ENCODE measurements at places on chromosomes 3 and 15. TPM values are rescaled to one million over a fixed set of nuclear protein-coding genes. Genes with fewer than 3 reads are reported as not detected.

GRCh38 chr3:184282941-184283340 is 7.1 kb downstream of the ECE2 start:
- H3K36me3 ChIP-seq, result no peaks in the 10 kb centered on the region
- no peak for DNase-seq
- no peak overlapping the region for H3K4me3 ChIP-seq
- no peak overlapping the region for H3K27ac ChIP-seq
- H3K27me3 ChIP-seq, result peaks cover 15% of the 10 kb centered on the region

GRCh38 chr15:38905632-38906031 is 341.0 kb upstream of the RASGRP1 start:
- no peak for DNase-seq
- H3K27ac ChIP-seq, result no peak overlapping the region
- no peaks in the 10 kb centered on the region for H3K4me1 ChIP-seq
- H3K36me3 ChIP-seq, result no peaks in the 10 kb centered on the region
- no peaks in the 10 kb centered on the region for H3K27me3 ChIP-seq
- H3K4me3 ChIP-seq, result no peak overlapping the region

GRCh38 chr3:64174328-64174727 is 50.9 kb downstream of the PRICKLE2 start:
- no peak for DNase-seq
- H3K27me3 ChIP-seq, result no peaks in the 10 kb centered on the region
- H3K27ac ChIP-seq, result no peak overlapping the region
- H3K4me1 ChIP-seq, result peaks cover 19% of the 10 kb centered on the region

DNA sequence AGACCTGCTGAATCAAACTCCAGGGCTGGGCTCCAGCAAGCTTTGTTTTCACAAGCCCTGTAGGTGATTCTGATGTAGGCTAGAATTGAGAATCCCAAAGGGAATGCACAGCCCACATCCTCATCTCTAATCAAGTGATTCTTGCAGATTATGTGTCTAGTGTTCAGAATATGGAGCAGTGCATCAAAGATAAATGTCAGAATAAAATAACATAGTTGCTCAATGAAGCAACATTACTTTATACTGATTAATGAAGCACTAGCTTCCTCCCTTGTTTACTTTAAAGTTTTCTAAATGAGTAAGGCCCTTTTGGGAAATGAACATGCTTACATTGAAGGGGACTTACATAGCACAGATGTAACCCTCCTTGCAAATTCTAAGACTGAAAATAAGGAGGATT is 39.2 kb downstream of the NUP210 start:
- no peaks in the 10 kb centered on the region for H3K36me3 ChIP-seq
- no peaks in the 10 kb centered on the region for H3K27me3 ChIP-seq
- no peak for DNase-seq
- no peak overlapping the region for H3K4me3 ChIP-seq
- no peak overlapping the region for H3K27ac ChIP-seq

GRCh38 chr3:96266395-96267190 is 547.8 kb upstream of the EPHA6 start:
- no peaks in the 10 kb centered on the region for H3K27me3 ChIP-seq
- no peak overlapping the region for H3K27ac ChIP-seq
- no peak overlapping the region for H3K4me3 ChIP-seq
- H3K36me3 ChIP-seq, result no peaks in the 10 kb centered on the region

DNA sequence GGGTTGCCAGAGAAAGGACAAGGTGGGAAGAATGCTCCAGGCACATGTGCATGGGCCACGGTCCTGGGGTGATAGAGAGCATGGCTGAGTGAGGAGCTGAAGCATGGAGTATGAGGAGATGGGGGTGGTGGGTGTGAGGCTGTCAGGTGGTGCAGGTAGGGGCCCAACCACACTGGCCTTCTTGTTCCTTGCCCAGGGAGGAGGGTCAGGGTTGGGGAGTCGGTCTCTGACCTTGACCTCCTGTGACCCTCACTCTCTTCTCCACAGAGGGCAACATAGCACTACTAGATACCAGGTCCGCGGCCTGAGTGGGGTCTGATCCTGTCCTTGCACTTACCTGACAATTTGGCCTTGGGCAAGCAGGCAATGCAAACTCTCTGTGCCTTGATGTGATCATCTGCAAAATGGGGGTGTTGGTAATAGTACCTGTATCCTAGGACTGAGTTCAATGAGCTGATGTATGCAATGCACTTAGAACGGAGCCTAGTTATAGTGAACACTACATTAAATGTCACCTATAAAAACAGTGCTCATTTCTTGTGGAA is 75.2 kb downstream of the EEFSEC start:
- no peaks in the 10 kb centered on the region for H3K36me3 ChIP-seq
- DNase-seq, result no peak
- no peak overlapping the region for H3K27ac ChIP-seq
- H3K27me3 ChIP-seq, result no peaks in the 10 kb centered on the region

- DNase-seq, result no peak
- peaks cover 20% of the 10 kb centered on the region for H3K4me1 ChIP-seq
- no peaks in the 10 kb centered on the region for H3K36me3 ChIP-seq
- H3K4me3 ChIP-seq, result no peak overlapping the region
Observed at GRCh38 chr3:30347679-30348216, 258.7 kb upstream of the TGFBR2 start.

DNA sequence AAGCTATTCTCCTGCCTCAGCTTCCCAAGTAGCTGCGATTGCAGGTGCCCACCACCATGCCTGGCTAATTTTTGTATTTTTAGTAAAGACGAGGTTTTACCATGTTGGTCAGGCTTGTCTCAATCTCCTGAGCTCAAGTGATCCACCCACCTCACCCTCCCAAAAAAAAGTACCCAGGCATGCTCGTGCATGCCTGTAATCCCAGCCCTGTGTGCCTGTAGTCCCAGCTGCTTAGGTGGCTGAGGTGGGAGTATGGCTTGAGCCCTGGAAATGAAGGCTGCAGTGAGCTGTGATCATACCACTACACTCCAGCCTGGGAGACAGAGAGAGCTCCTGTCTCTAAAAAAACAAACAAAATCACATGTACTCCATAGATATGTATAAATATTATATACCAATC is 176.5 kb downstream of the SOX2 start:
- H3K27me3 ChIP-seq, result no peaks in the 10 kb centered on the region
- peaks cover 17% of the 10 kb centered on the region for H3K4me1 ChIP-seq
- no peaks in the 10 kb centered on the region for H3K36me3 ChIP-seq
- H3K27ac ChIP-seq, result no peak overlapping the region
- DNase-seq, result no peak
- no peak overlapping the region for H3K4me3 ChIP-seq

- DNase-seq, result no peak
- no peak overlapping the region for H3K27ac ChIP-seq
- no peaks in the 10 kb centered on the region for H3K36me3 ChIP-seq
- H3K4me3 ChIP-seq, result no peak overlapping the region
- H3K4me1 ChIP-seq, result no peaks in the 10 kb centered on the region
Observed at GRCh38 chr3:120192579-120192978, 92.4 kb downstream of the GPR156 start.

Gene CCDC9B
- 17.0 TPM for total RNA-seq

Gene TTLL13
- total RNA-seq, result not detected

Gene SPINK8
- total RNA-seq, result not detected
